ENCODE measurements at places on chromosomes 2 and 18.

GRCh38 chr2:24125956-24126355 lies 2.7 kb downstream of the FAM228B start:
- no peak for DNase-seq

- DNase-seq, result peak; percentile 41
These were observed 21.2 kb downstream of the SCG2 start for GRCh38 chr2:223580951-223581350.

DNA sequence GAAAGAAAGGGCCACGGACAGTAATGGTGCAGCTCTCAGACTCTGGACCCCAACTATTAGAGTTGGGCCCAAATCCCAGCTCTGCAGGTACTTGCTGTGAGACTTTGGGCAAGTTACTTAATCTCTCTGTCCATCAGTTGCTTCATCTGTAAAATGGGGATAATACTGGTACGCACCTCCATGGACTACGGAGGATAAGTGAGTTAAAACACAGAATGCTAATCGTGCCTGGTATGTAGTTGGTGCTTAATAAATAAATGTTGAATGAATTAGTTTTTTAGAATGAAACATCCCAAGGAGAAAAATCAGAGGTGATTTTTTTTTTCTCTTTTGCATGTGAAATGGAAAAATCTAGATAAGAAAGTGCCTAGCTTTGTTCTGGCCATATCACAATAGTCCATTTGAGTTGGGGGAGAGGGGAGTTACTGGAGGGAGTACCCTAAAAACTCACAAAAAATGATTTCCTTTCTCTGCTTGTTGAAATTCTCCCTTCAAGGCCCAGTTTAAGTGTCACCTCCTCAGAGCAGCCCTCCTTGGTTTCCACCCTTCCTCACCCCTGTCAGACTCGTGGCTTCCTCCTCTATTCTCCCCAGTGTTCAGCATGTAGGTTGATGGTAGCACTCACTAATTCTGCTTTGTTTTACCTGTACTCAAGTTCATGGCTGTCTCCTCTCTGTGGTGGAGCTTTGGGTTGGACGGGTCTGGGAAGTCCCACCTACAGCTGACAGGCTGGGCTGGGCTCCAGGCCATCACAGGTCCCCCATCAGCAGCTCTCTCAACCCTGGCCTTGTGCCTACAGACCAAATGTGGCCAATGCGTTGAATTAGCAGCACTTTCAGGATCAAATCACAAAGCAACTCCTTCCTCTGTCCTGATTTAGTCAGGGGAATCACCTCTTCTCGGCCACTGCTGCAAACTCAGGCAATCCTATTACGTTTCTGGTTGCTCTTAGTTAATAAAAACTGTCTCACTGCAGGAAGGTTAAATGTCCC lies 92.8 kb upstream of the TAF1B start:
- no peak for DNase-seq

- DNase-seq, result peak; percentile 1
These were observed 316.9 kb downstream of the OSR1 start for GRCh38 chr2:19041434-19042041.

DNA sequence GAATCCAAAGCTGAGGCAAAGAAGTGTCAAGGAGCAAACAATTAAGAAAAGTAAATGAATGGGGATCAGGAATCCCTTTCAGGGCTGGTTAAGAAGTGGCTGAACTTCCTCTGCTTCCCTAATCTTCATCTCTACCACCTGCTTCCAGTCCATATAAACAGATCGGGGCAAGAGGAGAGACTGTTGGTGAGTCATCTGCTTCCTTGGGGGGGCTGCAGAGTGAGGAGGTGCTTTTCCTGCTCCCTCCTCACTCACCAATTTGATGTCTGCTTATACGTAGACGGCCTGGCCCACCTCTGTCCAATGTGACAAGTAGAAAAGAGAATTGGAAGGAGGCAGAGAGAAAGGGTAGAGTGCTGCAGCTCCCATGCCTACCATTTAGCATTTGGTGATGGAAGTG lies 68.4 kb downstream of the NAB1 start:
- peak; percentile 49 for DNase-seq

DNA sequence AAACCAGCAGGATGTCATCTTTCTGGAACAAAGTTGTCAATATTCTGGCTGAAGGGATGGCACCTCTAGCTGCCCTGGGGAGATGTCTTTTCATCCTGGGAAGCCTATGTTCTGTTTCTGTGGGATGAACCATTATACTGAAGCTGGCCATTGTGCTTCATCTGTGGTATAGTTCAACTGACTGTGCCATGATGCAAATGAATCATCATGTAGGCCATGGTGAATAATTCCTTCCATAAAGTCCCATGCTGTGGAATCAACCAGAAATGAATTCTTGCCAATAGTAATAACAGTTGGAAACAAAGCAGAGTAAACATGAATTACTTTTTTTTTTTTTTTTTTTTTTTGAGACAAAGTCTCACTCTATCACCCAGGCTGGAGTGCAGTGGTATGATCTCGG lies 64.1 kb upstream of the CNGA3 start:
- DNase-seq, result no peak
